ENCODE measurements at places on chromosomes 11 and 22.

GRCh38 chr22:25096638-25097405 lies 102.8 kb upstream of the CRYBB3 start:
- DNase-seq = no peak

- DNase-seq = no peak
These were observed 9.7 kb downstream of the GAL3ST1 start for GRCh38 chr22:30564761-30565119.

GRCh38 chr22:45960477-45961386 lies 16.2 kb downstream of the WNT7B start:
- DNase-seq = no peak

DNA sequence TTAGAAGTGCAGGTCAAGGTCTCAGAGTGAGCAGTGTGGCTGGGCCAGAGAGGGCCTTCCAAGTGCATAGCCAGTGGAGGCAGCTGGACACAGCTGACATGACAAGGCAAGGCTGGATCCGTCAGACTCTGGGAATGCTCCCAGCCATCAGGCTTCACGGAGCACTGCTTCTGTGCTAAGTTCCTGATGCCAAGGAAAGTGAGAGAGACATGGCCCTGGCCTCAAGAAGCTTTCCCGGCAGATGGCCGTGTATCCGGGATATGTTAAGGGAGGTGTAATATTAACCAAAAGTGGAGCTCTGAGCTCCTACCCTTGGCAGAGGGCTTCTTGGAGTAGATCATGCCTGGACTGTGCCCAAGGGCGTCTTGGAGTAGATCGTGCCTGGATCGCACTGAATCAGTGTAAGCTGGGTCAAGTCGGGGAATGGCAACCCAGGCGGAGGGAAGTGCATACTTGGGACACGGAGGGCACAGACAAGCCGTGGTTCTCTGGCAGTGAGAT lies 7.4 kb upstream of the EFCAB6 start:
- DNase-seq = no peak

- DNase-seq = no peak
These were observed 68.2 kb upstream of the SESN3 start for GRCh38 chr11:95299078-95299679.

GRCh38 chr22:37260901-37261336 lies 16.9 kb upstream of the RAC2 start:
- peak; percentile 71 for DNase-seq

DNA sequence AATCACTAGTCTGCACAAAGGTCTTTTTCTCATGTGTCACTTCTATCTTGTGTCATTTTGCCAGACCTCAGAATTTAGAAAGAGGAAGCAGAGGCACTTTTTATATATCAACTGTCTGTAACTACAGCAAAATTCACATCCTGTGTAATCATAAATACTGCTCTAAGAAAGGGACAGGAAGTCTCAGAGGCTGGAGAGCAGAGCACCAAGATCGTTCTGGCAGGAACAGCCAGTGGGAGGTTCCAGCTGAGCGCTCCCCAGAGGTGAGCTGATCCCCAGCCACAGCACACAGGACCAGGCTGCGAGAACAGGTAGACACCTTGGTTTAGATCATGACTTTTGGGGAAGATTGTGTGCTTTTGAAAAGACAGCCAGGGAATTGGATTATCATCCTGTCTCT lies at the start of gene MS4A7:
MS4A7 (plus strand) TSS at position 179 of the 400 bp plus-strand sequence. CDS start 4,610 bp downstream, outside the sequence.
- DNase-seq = no peak

DNA sequence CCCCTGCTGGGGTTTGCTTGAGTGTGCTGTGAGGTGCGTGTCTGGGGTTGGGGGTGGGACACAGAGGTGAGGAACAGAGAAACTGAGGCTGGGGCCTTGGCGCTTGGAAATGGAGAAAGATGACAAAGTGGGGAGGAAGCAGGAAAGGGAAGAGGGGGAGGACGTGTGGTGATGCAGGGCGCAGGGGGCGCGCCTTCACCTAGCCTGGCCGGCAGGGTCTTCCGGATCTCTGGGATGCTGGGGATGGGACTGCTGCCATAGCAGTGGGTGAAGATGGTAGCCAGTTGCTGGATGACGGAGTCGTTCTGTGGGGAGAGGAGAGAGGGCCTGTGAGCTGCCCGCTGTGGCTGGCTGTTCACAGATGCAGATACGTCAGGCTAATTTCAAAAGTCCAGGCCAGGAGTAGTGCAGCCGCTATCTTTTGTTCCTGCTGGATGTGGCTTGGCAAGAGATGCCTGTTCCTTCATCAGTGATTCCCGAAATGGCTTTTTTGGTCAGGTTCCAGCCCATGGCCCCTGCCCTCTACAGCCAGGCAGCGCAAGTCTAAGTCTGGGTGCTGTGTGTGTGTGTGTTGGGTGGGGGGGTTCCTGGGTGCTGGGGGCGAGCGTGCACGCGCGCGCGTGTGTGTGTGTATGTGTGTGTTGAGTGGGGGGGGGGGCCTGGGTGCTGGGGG lies 54.8 kb downstream of the NAT10 start:
- no peak for DNase-seq

DNA sequence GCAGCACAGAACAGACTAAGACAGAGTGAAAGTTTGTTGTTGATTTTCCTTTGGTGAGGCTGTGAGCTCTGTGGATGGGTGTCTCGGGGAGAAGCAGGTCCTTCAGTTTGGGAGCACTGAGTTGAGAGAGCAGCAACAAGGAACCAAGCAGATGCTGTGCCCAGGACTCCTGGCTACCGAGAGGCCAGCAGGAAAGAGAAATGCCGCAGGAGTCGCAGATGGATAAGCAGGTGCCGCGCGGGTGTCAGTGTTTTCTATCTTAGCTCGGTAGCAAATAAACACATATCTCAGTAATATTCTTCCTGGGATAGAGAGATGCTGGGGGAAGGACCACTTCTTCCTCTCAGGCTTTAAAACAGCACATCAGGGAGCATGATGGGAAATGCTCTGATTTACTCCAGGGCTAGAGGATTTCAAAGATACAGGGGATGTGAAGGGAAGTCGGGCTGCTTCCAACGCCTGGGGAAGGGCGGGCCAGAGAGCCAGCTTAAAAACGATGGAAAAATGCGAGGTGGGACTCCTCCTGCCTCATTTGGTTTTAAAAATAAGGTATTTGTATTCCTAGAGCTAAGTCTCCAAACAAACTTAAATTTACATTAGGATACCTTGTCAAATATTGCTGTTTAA lies 470.7 kb upstream of the B3GAT1 start:
- DNase-seq = no peak

GRCh38 chr11:15101072-15101709 lies 13.5 kb upstream of the INSC start:
- DNase-seq = peak; percentile 38

DNA sequence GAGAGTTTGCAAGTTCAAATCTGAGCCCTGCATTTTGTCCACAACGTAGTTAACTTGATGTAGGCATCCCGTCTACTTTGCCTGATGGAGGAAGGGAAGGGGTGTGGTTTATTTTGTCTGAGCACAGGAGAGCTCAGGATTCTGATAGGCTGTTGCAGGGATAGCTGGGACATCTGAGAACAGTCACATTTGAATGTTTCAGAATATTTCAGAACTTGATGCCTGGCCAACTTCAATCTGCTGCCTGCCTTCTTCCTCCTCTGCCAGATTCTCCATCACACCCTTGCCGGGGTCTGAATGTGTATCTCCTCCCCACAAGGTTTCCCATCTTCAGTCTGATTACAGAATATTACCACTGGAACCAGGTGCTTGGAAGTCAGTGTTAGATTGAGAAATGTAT lies 51.6 kb downstream of the NTM start:
- no peak for DNase-seq

GRCh38 chr11:45724153-45724552 lies 58.7 kb upstream of the CHST1 start:
- DNase-seq = no peak

GRCh38 chr22:49826603-49827270 lies 936 bp downstream of the BRD1 start:
- DNase-seq = peak; percentile 63

GRCh38 chr11:67278939-67279588 lies 10.0 kb upstream of the ANKRD13D start:
- no peak for DNase-seq

DNA sequence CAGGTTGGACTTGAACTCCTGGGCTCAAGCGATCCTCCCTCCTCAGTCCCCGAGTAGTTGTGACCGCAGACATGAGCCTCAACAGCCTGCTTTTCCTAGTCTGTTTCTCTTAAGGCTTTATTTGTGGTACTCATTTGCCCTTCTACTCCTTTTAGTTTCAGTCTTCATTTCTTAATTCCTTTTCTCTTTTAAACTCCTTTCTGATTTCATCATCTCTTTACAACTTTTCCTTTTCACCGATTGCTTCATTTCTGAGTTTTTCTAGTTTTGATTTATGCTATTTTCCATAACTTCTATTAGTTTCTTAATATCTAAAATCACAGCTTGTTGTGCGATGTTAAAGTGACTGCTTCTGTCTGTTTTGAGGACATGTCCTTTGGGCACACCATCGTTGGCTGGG lies 17.3 kb upstream of the MRGPRF start:
- DNase-seq = no peak

DNA sequence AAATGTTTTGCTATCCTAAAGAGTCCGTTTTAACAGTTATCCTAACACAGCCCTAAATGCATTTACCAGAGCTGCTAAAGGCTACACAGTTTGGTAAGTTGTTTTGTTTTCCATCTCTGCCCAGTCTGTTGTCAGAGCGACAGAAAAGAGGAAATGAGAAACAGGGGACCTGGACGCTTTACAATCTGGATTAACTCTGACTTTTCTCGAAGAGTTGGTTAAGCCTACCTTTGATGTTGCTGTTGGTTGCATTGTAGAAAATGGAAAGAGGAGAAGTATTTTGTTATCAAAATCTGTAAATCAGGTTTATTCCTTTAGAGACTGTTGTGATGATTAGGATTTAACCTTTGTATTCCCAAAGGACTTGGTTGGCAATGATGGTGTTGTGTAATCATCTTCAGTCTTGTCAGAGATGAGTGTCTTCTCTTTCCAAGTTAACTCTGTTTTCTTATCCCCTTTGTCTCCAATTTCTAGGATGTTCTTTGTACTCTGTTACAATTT lies 481 bp downstream of the ANGPTL5 start:
- no peak for DNase-seq

- no peak for DNase-seq
These were observed 70.4 kb downstream of the FBXO7 start for GRCh38 chr22:32544953-32545558.

DNA sequence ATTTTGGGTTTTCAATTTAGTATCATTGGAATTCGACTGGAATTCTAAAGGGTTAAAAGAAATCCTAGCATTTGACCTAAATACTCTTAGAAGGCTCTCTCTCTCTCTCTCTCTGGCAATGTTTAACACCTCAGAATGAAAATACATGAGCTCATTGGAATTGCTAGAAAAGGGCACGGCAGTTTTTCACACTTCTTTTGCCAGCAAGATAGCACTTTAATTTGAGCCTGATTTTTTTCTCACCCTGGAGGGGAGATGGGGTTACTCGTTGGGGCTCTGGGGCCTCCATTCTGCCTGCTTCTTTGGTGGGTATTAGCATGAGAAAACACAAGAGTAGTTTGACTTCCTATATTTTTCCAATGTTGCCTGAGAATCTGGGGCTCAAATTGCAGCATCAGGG lies 22.8 kb upstream of the CLMP start:
- no peak for DNase-seq

DNA sequence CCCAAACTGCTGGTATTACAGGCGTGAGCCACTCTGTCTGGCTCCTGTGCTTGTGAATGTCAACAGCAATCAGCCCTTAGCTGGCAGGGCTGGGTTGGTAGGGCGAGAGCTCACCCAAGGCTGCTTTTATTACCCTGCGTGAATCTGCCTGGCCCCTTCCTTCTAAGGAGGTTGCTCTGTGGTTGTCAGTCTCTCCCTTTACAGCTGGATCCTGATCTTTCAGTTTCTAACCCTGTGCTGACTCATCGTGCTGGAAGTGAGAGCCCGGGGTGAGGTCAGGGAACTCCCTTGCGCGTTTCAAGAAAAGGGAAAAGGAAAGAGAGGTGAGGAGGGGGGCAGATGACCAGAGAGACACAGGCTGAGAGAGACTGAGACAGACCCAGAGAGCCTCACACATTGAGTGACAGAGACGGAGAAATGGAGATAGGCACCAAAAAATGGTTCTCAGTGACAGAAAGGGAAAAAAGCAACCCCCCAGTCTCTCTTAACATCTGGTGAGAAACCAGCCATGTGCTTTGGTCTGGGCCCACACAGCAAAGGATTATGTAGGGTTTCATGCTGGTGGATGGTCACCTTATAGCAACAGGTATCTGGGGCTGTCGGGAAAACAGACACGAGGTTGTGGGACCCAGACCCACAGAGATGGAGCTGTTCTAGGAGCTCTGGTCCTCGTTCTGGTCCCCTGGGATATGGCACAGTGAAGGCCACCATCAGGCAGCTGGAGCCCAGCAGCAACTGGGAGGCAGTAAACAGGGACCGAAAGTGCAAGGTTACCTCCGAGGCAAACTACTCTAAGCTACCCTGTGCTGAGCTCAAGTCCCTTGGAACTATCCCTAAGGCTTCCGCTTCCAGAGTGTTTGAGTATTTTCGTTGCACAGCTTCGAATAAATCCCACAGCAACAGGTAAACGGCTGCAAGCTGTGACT lies 2.5 kb downstream of the TCN2 start:
- no peak for DNase-seq

DNA sequence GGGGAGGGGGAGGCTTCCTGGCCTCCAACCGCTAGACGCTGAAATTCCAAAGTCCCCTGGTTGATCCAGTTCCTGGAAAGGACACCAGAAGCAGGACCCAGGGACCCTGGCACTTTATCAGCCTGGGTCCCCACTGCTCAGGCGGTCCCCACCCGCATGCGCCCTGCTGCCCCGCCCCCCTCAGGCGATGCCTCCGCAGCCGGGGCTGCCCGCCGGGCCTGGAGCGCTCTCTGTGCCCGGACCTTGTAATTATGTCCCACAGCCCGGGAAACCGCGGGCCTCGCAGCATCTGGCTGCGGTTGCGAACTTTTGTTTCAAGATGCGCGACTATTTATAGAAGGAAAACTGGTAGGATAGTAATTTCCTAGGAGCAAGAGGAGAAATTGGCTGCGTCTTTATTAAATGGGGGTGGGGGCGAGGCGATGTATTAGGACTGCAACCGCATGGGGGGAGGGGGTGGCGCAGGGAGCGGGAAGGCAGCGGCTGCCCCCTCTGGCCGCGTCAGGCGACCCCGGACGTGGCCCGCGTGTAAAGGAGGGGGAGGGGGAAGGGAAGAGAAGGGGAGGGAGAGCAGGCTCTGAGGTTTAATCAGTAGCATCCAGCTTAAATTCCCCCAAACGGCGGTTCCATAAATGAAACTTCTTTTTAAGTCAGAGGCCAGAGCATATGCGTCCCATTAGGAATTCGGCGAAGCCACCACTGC lies 6.1 kb downstream of the WNT7B start:
- DNase-seq = no peak

DNA sequence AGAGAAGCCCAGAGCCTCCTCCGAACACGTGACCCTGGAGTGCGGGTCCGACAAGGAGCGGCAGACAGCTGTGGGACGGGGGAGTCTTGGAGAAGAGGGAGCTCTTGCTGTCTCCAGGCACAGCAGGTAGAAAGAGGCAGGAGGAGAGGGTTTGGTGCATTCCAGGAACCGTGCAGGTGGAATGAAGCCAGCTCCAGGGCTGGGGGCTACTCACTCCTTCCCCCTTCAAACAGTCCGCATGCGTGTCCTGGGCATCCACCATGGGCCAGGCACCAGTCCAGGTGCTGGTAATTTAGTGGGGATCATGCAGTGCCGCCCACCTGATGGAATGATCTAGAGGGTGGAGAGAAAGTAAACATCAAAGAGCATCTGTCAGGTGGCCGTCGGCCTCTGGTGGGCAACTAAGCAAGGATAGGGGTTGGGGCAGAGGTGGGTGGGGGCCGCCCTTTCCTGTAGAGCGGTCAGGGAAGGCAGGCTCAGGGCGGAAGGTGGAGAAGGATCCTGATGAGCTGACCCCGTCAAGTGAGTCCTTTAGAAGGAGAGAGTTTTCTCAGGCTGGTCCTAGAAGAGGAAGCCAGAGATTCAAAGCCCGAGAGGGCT lies 850.0 kb downstream of the TBC1D22A start:
- DNase-seq = no peak

GRCh38 chr11:35106595-35106994 lies 32.4 kb upstream of the CD44 start:
- DNase-seq = no peak
